MCF 10A (cell line): ENCODE measurements at places on chromosomes 12 and 14. TPM values are rescaled to one million over a fixed set of nuclear protein-coding genes. Genes with fewer than 3 reads are reported as not detected.

Gene BBS10
- total RNA-seq: 5.9 and 10.2 TPM in 2 replicates

Gene INSM2
- total RNA-seq: 0.09 and 0.10 TPM in 2 replicates

Gene P2RX7
- 0.68 and 1.3 TPM in 2 replicates for total RNA-seq

Gene HOXC10
- not detected in 2 replicates for total RNA-seq

Gene C1S
- 6.0 and 11.5 TPM in 2 replicates for total RNA-seq

Gene LBHD2
- not detected in 2 replicates for total RNA-seq

Gene LMNTD1
- not detected in 2 replicates for total RNA-seq

Gene CYP27B1
- total RNA-seq: 12.6 and 27.5 TPM in 2 replicates

Gene CMA1
- not detected in 2 replicates for total RNA-seq

Gene L2HGDH
- total RNA-seq: 7.9 TPM in 2 replicates

Gene MANSC1
- total RNA-seq: 9.9 and 10.1 TPM in 2 replicates

Gene SCN8A
- total RNA-seq: 0.70 and 2.1 TPM in 2 replicates

Gene LTBP2
- total RNA-seq: 9.1 and 16.8 TPM in 2 replicates
